ENCODE measurements at places on chromosomes 5 and 9.

GRCh38 chr9:109086221-109086620 lies 33.5 kb downstream of the TMEM245 start:
- DNase-seq, result no peak

- DNase-seq, result no peak
Measured at GRCh38 chr9:134187891-134188385, 23.6 kb upstream of the RNU6ATAC start.

- DNase-seq, result no peak
Measured at GRCh38 chr9:88745276-88746001, 210.5 kb downstream of the NXNL2 start.

- no peak for DNase-seq
Measured at GRCh38 chr5:139650031-139650688, 2.0 kb downstream of the CXXC5 start.
